ENCODE measurements at places on chromosomes 2 and 18. TPM values are rescaled to one million over a fixed set of nuclear protein-coding genes. Genes with fewer than 3 reads are reported as not detected.

DNA sequence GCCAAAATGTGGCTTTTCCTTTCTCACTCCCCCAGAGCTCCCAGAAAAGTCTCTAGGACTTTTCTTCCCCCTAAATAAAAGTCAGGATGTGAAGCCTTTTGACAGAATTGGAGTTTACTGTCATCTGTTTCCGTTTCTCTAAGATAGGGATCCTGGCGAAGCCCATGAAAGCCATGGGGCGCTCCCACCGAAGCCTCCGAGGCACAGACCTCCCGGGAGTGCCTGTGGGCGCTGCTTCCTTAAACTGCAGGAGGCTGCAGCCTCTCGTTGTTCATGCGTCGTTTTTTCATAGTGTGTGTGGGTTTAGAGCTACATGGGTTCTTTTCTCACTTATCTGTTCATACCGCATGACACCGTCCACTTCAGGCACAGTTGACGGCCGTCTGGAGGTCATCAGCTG lies 56.8 kb downstream of the ASAP2 start:
- no peaks in the 10 kb centered on the region for H3K27me3 ChIP-seq
- peaks cover 9% of the 10 kb centered on the region for H3K36me3 ChIP-seq
- H3K4me1 ChIP-seq: peaks cover 40% of the 10 kb centered on the region
- DNase-seq: no peak

GRCh38 chr2:56754066-56754615 lies 570.4 kb downstream of the CCDC85A start:
- H3K4me3 ChIP-seq: no peak overlapping the region
- no peaks in the 10 kb centered on the region for H3K36me3 ChIP-seq
- H3K27me3 ChIP-seq: no peaks in the 10 kb centered on the region
- DNase-seq: no peak

Gene CRYGD
- not detected for total RNA-seq

Gene GULP1
- 9.3 TPM for total RNA-seq

- H3K27me3 ChIP-seq: no peaks in the 10 kb centered on the region
- no peak overlapping the region for H3K4me3 ChIP-seq
- no peak for DNase-seq
Measured at GRCh38 chr2:216922175-216922780, 62.4 kb upstream of the TNP1 start.

DNA sequence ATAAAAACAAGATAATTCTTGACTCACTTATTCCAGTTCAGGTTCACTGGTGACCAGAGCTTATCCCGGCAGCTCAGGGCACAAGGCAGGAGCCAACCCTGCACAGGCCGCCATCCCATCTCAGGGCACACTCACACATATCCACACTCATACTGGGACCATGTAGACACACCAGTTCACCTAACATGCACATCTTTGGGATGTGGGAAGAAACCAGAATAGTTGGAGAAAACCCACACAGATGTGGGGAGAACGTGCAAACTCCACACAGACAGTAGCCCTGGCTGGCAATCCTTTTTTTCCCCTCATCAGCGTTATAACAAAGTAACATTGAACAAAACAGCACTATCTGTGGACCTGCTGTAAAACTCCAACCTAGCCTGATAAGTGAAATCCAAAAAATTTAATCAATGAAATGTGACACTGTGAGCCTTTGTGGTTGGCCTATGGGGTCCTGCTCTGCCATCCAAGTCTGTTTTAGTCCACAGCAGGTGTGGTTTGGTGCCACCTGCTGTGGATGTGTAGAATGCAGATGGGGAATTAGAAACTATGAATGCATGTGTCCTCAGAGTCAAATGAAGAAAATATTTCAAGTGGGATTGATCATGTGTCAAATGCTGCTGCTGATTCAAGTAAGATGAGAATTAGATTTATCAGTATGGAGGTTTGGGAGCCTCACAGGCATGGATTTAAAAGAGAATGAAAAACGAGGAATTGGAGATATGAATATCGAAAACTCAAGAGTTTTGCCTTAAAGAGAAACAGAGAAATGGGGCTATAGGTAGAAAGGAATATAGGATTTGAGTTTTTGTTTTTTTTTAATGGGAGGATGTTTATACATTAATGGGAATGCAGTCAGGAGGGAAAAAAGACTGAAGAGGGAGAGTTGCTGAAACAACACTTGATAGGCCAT lies 47.0 kb downstream of the UGP2 start:
- H3K36me3 ChIP-seq: peaks cover 95% of the 10 kb centered on the region
- peak; percentile 67 for DNase-seq
- peak overlapping the region; percentile 17 for H3K27ac ChIP-seq

GRCh38 chr2:26646986-26647672 lies 6.0 kb upstream of the CIB4 start:
- peaks cover 74% of the 10 kb centered on the region for H3K27me3 ChIP-seq
- H3K4me3 ChIP-seq: no peak overlapping the region
- no peaks in the 10 kb centered on the region for H3K4me1 ChIP-seq
- H3K27ac ChIP-seq: no peak overlapping the region
- no peaks in the 10 kb centered on the region for H3K36me3 ChIP-seq

All from MCF 10A (cell line).